ENCODE measurements at places on chromosomes 7 and 10.

DNA sequence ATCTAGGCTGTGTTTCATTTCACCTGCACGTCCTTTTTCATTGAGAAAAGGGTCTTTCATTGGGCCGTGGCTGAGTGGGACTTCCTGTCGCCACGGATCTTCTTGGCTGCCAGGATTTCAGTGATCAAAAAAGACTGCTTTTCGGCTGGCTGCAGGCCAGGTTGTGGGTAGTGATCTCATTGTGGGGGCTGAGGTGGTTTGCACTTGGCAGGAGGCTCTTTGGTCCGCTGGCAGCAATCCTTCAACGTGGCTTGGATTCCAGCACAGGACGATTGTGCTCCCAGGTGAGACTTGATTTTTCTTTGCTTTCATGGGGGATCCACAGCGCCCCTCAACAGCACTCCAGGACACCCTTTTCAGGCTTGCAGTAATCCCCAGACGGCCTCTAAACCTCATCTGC is 29.0 kb upstream of the ZNF273 start:
- DNase-seq = no peak

- DNase-seq = no peak
Measured at GRCh38 chr7:150829426-150829825, 22.9 kb upstream of the AOC1 start.

DNA sequence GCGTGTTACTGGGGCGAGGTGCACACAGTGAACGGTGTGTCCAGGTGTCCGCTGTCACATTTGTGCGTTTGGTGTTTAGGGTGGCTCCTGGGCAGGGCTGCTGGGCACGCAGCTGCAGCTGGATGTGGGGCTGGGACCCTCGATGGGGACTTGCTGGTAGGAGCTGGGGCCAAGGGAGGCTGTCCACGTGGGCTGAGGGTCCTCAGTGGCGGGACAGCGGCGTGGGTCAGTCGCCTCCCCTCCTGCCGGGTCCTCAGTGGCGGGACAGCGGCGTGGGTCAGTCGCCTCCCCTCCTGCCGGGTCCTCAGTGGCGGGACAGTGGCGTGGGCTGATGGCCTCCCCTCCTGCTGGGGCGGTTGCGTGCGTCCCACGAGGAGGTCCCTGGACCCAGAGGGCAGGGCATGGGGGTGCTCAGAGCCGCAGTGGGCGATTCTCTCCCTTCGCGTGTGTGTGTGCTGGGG is 68.5 kb downstream of the INPP5A start:
- no peak for DNase-seq

GRCh38 chr10:109889867-109890266 is 33.4 kb downstream of the XPNPEP1 start:
- DNase-seq = no peak

- DNase-seq = no peak
Measured at GRCh38 chr10:117188371-117188770, 8.9 kb upstream of the KCNK18 start.

Measured in activated CD8-positive, alpha-beta T cell treated with anti-CD3 and anti-CD28 coated beads, Interleukin-2, amount 10 ng/mL, durations not matched to agents 7 days and 5 days (primary cell).